ENCODE measurements at places on chromosomes 5 and 9. TPM values are rescaled to one million over a fixed set of nuclear protein-coding genes. Genes with fewer than 3 reads are reported as not detected.

The NACC2 gene
- 54.1 TPM for polyA plus RNA-seq

The PRLR gene
- polyA plus RNA-seq, result 0.98 TPM

The ROPN1L gene
- polyA plus RNA-seq, result 0.72 TPM

The TMEM215 gene
- polyA plus RNA-seq, result not detected

The SPRY4 gene
- polyA plus RNA-seq, result 11.6 TPM

The INSL4 gene
- not detected for polyA plus RNA-seq

The FBP2 gene
- polyA plus RNA-seq, result 0.56 TPM

The KIAA1958 gene
- 1.3 TPM for polyA plus RNA-seq

The HAPLN1 gene
- polyA plus RNA-seq, result 0.37 TPM

The LHX3 gene
- polyA plus RNA-seq, result not detected

The AMBP gene
- 2.4 TPM for polyA plus RNA-seq

The SLC25A48 gene
- polyA plus RNA-seq, result 0.04 TPM

The C9orf43 gene
- polyA plus RNA-seq, result 0.14 TPM

The GRM6 gene
- polyA plus RNA-seq, result not detected

The TSSK1B gene
- not detected for polyA plus RNA-seq

The ORM2 gene
- 3.2 TPM for polyA plus RNA-seq

The GABRA6 gene
- not detected for polyA plus RNA-seq

The ECM2 gene
- 7.1 TPM for polyA plus RNA-seq

The NPR2 gene
- 30.6 TPM for polyA plus RNA-seq

The FAM169A gene
- polyA plus RNA-seq, result 1.1 TPM

The ZDHHC11B gene
- 5.8 TPM for polyA plus RNA-seq

The OGN gene
- 19.5 TPM for polyA plus RNA-seq

The AQP3 gene
- polyA plus RNA-seq, result 126 TPM

The DNAJC25 gene
- 8.3 TPM for polyA plus RNA-seq

The SV2C gene
- 0.56 TPM for polyA plus RNA-seq

The ANKDD1B gene
- 0.41 TPM for polyA plus RNA-seq

The PTGS1 gene
- polyA plus RNA-seq, result 348 TPM

The MOB3B gene
- 3.8 TPM for polyA plus RNA-seq

The GCNT1 gene
- polyA plus RNA-seq, result 3.7 TPM

The LCP2 gene
- polyA plus RNA-seq, result 8.5 TPM

The PCA3 gene
- polyA plus RNA-seq, result 6.1 TPM

The OR1Q1 gene
- polyA plus RNA-seq, result not detected

The CAVIN4 gene
- polyA plus RNA-seq, result 0.20 TPM

The NR2F1 gene
- 149 TPM for polyA plus RNA-seq

The TRIM7 gene
- polyA plus RNA-seq, result 3.7 TPM

The GFPT2 gene
- polyA plus RNA-seq, result 28.0 TPM

The PCDHA2 gene
- polyA plus RNA-seq, result 0.08 TPM

The NR6A1 gene
- polyA plus RNA-seq, result 0.29 TPM

The TERT gene
- polyA plus RNA-seq, result not detected

The SNX2 gene
- 62.7 TPM for polyA plus RNA-seq

The PRRX2 gene
- 15.8 TPM for polyA plus RNA-seq

The FANCC gene
- 4.6 TPM for polyA plus RNA-seq

The NXNL2 gene
- 0.85 TPM for polyA plus RNA-seq

The DMRT2 gene
- polyA plus RNA-seq, result 0.10 TPM

The ALDH1A1 gene
- 33.2 TPM for polyA plus RNA-seq

The PLPP7 gene
- 11.0 TPM for polyA plus RNA-seq

The PCDHAC1 gene
- polyA plus RNA-seq, result 0.13 TPM

The GPRIN1 gene
- polyA plus RNA-seq, result 0.42 TPM

The FYB1 gene
- polyA plus RNA-seq, result 2.9 TPM

The PCDHB5 gene
- polyA plus RNA-seq, result 9.0 TPM

The ADGRD2 gene
- not detected for polyA plus RNA-seq

The DIAPH1 gene
- polyA plus RNA-seq, result 30.3 TPM

The FCN2 gene
- polyA plus RNA-seq, result 0.37 TPM

The BTNL3 gene
- polyA plus RNA-seq, result 0.04 TPM
